ENCODE measurements at places on chromosomes 5 and 9.

DNA sequence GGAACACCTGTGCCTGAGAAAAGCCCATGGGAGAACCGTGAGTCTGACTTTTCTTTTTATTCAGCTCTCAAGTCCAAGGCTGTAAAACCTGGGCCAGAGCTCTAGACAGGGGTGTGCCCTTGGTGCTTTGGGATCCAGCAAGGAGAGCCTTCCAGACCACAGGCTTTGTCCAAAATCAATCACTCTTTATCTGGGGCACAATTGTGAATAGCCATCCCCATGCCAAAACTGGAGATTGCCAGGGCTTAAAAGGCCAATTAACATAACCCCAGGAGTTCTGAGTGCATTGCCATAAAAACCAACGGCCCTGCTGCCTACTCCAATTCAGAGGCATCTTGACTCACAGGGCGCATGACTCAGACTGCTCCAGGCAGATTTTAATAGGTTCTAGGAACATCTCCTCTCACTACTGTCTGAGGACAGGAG lies 391.8 kb downstream of the ARHGEF28 start:
- no peaks in the 10 kb centered on the region for H3K4me1 ChIP-seq
- H3K27me3 ChIP-seq = no peaks in the 10 kb centered on the region
- H3K36me3 ChIP-seq = no peaks in the 10 kb centered on the region
- no peak overlapping the region for H3K4me3 ChIP-seq
- no peak overlapping the region for H3K27ac ChIP-seq
- no peak for DNase-seq

GRCh38 chr5:50704730-50705129 lies 38.3 kb downstream of the PARP8 start:
- peaks cover 37% of the 10 kb centered on the region for H3K4me1 ChIP-seq
- H3K27ac ChIP-seq = no peak overlapping the region
- H3K27me3 ChIP-seq = no peaks in the 10 kb centered on the region
- no peaks in the 10 kb centered on the region for H3K36me3 ChIP-seq
- H3K4me3 ChIP-seq = no peak overlapping the region
- DNase-seq = no peak

GRCh38 chr9:92941861-92942260 lies 5.5 kb upstream of the FGD3 start:
- H3K27ac ChIP-seq = no peak overlapping the region
- peaks cover 6% of the 10 kb centered on the region for H3K27me3 ChIP-seq
- DNase-seq = no peak
- no peaks in the 10 kb centered on the region for H3K4me1 ChIP-seq
- H3K36me3 ChIP-seq = no peaks in the 10 kb centered on the region

DNA sequence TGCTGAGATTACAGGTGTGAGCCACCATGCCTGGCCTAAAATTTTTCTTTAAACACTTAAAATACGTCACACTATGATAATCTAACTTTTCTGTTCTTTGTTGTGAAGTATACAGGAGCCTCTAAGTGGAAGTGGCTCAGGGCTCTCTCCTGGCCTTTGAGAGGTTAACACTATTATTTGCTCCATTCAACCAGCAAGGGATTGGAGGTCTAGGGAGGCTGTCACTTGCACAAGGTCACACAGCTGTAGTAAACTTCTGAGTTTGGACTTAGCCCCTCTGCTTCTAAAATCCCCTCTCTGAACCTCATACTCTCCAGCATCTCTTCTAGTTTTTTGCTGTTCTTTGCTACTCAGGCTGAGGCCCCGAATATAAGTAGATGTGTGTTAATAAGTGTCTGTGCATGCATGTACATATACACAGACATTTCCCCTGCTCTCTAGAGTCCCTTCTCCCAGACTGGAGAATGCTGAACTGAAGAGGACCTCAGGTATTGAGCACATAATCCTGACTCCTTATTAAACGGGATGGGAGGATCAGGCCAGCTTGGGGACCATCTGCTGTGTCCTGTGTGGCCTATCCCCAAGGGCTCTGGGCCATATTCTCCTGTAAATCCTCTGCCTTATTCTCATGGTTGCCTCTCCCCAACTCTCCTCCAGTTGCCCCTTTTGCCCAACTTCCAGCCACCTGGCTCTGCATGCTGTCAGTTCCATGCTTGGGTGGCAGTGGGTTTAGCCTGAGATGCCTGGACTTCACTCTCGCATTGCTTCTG lies 87.0 kb upstream of the SPRY4 start:
- H3K27me3 ChIP-seq = no peaks in the 10 kb centered on the region
- no peak overlapping the region for H3K27ac ChIP-seq
- no peaks in the 10 kb centered on the region for H3K36me3 ChIP-seq
- DNase-seq = no peak
- H3K4me1 ChIP-seq = no peaks in the 10 kb centered on the region
- H3K4me3 ChIP-seq = no peak overlapping the region

DNA sequence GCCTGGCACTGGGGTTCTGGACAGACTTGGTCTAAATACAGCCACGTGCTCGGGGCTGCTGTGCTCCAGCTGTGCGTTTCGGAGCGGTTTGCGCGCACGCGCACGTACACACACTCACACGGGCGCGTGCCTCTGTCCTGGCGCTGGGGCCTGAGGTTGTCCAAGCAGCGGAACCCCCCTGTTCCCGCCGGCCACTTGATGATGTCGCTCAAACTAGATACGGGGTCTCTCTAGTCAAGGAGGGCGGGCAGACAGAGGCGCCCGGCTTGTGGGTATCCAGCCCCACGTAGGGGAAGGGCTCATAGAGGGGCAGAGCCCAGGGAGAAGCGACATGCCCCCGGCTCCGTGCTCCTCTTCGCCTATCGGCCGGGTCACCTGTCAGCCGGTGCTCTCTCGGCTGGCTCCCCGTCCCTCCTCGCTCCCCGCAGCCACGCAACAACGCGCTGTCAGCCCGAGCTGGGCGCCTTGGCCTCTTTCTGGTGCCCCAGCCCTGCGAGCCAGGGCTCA lies 8.9 kb downstream of the NR2F1-AS1 start:
- no peaks in the 10 kb centered on the region for H3K4me1 ChIP-seq
- peaks cover 70% of the 10 kb centered on the region for H3K27me3 ChIP-seq
- no peak overlapping the region for H3K27ac ChIP-seq
- H3K36me3 ChIP-seq = no peaks in the 10 kb centered on the region
- DNase-seq = no peak

DNA sequence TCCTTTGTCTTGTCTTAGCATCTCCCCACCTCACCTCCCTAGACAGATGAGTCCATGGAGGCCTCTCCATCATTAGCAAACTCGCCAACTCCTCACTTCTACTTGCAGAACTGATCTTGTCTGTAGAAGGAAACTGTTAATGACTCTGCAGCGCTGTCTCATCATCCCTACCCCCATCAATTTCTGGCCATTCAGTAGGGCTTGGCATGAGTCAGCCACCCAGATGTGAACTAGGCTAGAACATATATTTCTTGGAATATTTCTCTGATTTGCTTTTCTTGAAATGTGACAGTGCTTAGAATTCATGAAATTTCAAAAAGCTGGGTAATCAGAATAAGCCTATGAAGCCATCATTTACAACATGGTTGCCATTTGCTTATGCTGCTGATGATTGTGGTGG lies 1125.0 kb upstream of the DMAC1 start:
- no peaks in the 10 kb centered on the region for H3K36me3 ChIP-seq
- no peaks in the 10 kb centered on the region for H3K4me1 ChIP-seq
- no peak for DNase-seq
- no peak overlapping the region for H3K4me3 ChIP-seq
- no peaks in the 10 kb centered on the region for H3K27me3 ChIP-seq
- no peak overlapping the region for H3K27ac ChIP-seq

GRCh38 chr9:27599102-27599869 lies 26.0 kb upstream of the C9orf72 start:
- H3K27me3 ChIP-seq = no peaks in the 10 kb centered on the region
- H3K4me1 ChIP-seq = peaks cover 32% of the 10 kb centered on the region
- DNase-seq = no peak
- no peaks in the 10 kb centered on the region for H3K36me3 ChIP-seq
- H3K27ac ChIP-seq = peak overlapping the region; percentile 85
